ENCODE measurements at places on chromosomes 1 and 21. TPM values are rescaled to one million over a fixed set of nuclear protein-coding genes. Genes with fewer than 3 reads are reported as not detected.

The TFF1 gene
- 2.6 TPM for total RNA-seq

The TFAP2E gene
- total RNA-seq: 1.2 TPM

The DPT gene
- total RNA-seq: 15.9 TPM

The ELAPOR1 gene
- total RNA-seq: 0.75 TPM

The FNDC5 gene
- 1.7 TPM for total RNA-seq

- DNase-seq: no peak
Measured at GRCh38 chr1:41533016-41533730, 48.7 kb upstream of the EDN2 start.

DNA sequence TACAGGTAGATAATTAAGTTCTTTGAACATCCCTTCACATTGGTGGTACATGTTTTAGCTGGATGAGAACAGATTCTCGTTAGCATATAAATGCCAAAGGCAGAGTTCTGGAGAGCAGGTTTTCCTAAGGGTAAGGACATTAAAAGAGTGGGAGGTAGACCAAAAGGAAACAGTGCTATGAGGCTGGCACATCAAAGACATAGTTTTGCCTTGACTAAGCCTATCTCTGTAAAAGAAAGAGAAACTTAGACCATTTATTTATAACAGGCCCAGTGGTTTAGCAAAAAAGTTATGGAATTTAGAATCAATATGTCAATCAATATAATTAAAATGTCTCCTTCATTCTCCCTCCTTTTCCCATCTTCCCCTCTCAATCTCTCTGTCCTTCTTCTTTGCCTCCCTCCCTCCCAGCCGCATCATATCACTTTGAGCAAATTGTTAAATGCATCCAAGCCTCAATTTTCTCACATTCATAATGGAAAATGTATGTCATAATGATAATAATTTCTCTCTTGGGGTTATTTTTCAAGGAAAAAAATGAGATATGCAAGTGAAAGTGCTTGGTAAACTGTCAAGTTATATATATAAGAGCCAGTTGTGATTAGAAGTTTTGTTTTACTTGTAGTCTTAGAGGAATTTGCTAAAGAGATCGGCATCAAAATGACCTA is 209.9 kb upstream of the SGIP1 start:
- no peak for DNase-seq

DNA sequence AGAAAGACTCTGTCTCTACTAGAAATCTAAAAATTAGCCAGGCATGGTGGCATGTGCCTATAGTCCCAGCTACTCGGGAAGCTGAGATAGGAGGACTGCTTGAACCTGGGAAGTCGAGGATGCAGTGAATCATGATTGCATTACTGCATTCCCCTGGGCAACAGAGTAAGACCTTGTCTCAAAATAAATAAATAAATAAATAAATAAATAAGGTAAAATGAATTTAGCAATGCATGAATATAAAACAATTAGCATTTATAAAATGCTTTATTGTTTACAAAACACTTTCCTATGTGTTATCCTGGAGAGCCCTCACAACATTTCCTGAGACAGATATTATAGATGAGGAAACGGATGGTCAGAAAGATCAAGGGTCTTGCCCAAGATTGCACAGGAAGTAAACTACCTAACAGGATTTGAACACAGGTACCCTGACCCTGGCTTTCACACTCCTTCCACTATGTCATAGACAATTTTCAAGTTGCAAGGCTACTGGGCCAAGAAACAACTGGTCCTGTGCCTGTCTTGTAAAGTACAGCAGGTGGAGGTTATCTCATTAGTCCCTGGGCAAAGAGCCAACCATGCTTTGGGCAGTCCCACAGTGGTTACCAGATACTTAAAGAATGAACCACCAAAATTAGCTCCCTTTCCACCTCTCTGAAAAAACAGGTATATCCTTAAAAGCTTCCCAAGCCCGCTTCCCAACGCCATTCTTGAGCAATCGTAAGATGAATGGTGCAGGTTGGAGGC is 15.4 kb upstream of the VSIG8 start:
- DNase-seq: no peak

DNA sequence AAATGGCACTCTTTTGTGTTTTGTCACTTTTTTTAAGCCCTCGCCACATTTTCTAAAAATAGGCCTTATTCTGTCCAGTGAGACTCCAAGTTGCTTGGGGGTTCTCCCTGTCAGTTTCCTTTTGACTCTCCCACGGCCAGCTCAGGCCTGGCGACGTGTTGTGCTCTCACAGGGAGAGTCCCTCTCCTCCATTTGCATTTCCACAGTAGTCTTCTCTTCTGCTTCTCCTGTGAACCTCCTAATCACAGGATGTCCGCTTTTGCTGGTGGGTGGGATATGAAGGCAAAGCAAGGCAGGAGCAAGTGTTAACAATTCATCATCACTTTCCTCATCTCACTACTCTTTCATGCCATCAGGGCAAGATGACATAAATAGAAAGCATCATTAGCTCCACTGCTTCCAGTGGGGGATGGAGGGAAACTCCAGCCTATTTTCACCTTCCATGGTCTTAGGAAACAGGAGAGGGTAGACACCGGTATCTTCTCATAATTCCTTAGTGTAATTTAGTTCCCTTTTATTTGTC is 99.8 kb downstream of the INTS7 start:
- DNase-seq: no peak

- DNase-seq: no peak
Measured at GRCh38 chr1:232628335-232629249, 1.3 kb downstream of the SIPA1L2 start.

GRCh38 chr1:247294282-247294681 is 37.4 kb downstream of the ZNF496 start:
- DNase-seq: no peak

DNA sequence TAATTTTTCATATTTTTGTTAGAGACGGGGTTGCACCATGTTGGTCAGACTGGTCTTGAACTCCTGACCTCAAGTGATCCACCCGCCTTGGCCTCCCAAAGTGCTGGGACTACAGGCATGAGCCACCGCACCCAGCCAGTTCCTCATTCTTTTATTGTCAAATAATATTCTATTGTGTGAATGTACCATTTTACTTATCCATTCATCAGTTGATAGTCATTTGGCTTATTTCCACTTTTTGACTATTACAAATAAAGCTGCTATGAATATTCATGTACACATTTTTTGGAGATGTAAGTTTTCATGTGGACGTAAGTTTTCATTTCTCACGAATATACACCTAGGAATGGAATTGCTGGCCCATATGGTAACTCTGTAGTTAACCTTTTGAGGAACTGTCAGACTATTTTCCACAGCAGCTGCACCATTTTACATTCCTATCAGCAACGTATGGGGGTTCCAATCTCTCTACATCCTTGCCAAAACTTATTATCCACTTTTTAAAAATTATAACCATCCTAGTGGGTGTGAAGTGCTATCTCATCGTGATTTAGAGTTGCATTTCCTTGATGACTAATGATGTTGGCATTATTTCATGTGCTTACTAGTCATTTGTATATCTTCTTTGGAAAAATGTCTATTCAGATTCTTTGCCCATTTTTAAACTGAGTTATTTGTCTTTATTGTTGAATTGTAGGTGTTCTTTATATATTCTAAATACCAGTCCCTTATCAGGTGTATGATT is 12.7 kb downstream of the PACC1 start:
- DNase-seq: no peak

DNA sequence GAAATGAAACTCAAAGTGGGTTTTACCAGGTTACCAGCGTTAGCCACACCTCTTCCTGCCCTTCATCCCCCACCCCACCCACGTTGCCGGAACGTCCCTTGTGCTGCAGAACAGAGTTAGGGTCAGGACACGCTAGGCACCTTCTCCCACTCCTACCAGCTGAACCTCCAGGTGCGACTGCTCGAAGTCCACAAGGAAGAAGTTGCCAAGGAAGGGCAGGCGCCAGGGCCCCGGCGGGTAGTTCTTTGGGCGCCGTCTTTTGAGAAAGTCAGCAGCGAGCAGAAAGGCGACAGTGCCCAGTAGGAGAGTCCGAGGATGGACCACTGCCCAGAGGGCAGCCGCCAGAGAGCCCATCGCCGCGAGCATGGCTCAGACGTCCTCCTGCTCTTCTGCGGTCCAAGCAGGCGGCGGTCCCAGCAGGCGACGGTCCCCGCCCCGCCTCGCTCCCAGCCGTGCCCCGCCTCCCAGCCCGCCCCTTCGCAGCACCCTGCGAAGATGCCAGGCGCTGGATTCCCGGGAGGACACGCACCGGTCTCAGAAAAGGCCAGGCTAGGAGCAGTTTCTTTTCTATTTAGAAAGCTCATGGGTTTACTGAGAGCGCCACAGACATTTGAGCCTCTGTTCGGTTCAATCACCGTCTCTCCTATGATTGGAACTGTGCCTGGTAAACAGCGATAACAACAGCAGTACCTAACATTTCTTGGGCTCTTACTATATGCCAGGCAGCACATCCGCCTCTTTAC is at the start of gene CYP2J2:
CYP2J2 (minus strand) TSS at position 393 of the 743 bp plus-strand sequence; CDS start at position 366, 27 bp downstream.
- DNase-seq: peak; percentile 58

- no peak for DNase-seq
Measured at GRCh38 chr21:22728091-22728490, 1729.9 kb downstream of the NCAM2 start.

DNA sequence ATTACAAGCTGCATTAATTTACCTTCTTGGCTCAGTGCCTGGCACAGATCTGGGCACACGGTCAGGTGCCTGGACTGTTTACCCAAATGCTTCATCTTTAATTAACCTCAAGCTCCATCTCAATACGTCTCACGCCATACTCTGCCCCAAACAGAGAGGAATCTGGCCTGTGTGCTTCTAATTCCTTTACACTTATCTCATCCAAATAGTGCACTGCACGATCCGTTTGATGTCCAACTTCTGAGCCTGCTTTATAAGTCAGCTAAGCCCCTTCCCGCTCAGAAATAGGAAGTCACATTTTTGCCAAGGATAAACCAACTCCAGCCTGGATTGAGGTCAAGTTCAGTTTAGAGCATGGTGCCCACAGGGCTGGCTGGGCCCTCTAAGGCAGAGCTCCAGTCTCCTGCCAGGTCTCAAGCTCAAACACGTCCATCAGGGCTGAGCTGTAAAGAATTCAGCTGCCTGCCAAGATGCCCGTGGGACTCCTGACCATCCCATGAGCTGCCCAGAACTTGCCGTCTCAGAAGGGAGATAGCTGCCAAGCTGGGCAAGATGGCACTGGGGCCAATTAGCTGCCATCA is 233.5 kb downstream of the TRABD2B start:
- DNase-seq: no peak

- no peak for DNase-seq
Measured at GRCh38 chr1:10387677-10388386, 11.0 kb upstream of the PGD start.

DNA sequence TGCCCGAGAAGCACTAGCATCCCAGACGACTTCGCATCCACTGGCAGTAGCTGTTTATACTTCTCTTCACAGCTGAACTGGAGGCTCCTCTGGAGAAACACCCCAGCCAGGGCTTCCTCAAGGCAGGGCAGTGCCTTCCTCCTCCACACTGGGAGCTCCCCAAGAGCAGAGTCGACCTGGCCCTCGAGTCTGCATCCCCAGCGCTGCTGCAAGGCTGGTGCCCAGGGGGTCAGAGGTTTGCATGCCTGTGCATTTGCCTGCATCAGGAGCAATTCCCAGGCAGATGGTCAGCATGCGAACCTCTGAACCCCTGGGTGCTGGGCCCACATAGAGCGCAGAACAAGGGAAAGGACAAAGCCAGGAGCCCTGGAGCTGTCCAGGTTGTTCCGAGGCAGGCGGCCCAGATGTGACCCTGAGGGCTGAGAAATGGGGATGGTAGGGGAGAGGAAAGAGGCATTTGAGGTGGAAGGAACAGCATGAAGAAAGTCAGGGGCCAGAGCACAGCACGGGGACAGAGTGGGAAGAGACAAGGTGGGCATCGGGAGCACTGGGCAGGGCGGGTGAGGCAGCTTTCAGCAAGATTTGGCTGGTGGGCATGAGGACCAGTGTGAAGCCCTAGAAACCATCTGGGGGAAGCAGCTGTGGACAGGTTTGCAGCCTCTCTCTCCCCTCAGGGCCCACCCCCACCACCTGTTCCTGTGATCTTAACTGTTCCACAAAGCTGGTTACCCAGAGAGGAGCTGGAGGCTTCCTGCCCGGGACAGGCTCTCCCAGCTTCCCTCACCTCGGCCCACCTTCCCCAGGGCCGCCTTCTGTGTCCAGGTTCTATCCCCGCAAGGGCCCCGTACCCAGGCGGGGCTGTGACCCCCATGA is 6.4 kb upstream of the S100A8 start:
- DNase-seq: no peak
